ENCODE measurements at places on chromosomes 4 and X.

GRCh38 chr4:55947254-55947882 lies 1.4 kb upstream of the CEP135 start:
- DNase-seq = peak; percentile 93

DNA sequence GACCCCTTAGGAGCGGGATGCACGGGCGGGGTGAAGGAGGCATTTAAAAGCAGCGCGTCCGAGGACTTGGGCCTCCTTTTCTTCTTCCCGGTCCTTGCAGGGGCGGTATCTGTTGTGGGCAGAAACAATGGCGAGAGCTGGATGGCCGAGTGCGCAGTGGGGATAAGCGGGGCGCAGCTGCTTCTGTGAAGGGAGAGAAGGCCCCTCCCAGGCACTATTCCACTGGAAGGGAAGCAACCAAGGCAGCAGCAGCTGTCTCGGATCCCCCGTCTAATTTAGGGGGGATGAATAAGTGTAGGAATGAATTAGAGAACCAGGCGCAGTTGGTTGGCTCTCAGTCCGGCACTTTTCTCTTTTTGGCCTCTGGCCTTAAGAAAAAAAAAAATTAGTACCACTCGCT lies 995 bp downstream of the SMARCA5 start:
- DNase-seq = peak; percentile 65

DNA sequence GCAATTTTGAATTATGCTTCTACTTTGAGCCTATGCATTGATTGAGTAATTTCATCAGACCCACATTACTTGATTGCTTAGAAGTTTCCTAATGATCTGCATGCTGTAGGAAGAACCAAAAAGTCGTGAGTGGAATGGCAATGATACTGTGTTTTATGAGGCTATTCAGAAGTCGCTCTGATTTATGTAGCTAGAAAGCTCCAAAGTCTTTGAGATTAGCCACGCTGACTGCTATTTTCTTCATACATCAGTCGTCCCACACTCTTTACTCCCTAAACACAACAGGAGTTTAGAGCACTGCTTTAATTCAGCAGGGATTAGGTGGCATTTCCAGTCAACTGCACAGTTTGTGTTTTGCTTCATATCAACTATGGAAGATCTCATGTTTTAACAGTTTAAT lies 4.1 kb downstream of the GRID2 start:
- no peak for DNase-seq

- no peak for DNase-seq
Observed at GRCh38 chrX:11364835-11365234, 71.6 kb downstream of the AMELX start.

DNA sequence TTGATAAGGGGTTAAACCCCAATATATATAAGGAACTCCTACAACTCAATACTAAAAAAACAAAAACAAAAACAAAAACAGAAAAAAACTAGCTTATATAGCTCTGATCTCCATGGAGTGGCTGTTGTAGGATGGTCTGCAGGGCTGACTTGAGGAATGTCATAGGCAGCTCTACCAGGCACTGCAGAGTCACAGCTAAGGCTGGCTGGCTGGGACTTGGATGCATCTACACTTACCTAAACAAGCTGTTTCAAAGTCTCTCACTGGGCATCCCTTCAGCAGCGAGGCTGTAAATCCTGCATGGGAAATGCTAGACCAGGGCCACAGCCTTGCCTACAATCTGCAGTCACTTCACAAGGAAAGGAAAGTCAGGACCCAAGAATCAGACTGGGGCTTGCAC lies 61.3 kb downstream of the HOPX start:
- DNase-seq = no peak

DNA sequence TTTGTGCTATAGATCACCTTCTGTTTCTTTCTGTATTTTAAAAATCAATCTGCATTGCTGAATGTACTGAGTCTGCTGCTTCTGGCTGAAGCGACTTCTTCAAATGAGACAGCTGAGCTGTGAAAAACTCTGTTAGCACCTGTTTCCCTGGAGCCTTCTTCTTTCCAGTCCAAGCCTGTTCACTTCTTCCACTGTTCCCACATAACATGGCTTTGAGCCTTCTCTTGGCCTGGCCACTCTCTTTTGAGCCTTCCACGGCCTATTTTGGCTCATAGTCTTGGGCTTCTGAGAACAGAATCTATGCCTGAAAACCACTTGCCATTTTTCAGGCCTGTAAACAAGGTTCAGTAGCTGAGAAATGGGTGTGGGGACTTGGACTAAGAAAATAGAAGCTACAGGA lies 132.9 kb upstream of the IGFBP7 start:
- no peak for DNase-seq

DNA sequence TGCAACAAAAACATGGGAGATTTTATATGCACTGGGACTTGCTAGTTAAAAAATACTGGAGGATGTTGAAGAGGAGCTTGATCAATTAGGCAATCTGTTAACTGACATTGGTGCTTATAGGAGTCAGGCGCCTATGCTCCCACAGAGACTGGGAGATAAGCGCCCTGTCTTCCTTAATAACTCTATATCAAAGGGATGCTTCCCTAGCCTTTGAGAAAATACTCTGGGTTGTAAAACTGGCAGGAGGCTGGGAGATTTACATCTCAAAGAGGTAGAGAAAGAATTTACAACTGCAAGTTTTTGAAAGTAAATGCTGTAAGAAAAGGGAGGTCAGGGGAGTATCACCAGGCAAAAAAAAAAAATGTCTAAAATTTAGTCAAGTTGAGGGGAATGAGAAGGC lies 325.4 kb downstream of the PCDH10 start:
- no peak for DNase-seq

- DNase-seq = no peak
Observed at GRCh38 chr4:174119830-174120229, 163.6 kb downstream of the FBXO8 start.

DNA sequence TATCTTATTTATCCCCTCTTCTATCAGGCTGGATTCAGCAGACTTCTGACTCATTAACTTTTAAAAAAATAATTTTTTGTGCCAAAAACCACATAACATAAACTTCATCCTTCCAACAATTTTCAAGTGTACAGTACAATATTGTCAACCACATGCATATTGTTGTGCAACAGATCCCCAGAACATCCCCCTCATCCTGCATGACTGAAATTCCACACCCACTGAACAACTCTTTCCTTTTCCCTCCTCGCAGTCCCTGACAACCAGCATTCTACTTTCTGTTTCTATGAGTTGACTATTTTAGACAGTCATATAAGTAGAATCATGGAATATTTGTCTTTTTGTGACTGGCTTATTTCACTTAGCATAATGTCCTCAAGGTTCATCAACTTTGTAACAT lies 2.2 kb upstream of the MID2 start:
- DNase-seq = no peak

DNA sequence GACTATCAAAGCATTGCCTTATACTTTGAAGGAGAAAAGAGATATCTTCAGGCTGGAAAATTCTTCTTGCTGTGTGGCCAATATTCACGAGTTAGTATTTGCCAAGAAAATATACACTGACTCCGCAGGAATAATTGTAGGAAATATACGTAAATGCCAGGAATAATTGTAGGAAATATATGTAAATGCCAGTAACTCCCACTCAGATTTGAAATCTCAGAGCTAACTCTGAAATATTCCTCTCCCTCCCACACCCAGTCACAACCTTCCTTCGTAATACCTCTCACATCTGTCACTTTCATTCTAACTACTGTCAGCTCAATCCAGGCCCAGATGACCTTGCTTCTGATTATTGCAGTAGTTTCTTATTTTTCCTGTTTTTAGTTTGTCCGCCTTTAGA lies 73.5 kb downstream of the WDR19 start:
- DNase-seq = no peak

- DNase-seq = no peak
Observed at GRCh38 chr4:81221303-81222081, 6.5 kb upstream of the PRKG2 start.

DNA sequence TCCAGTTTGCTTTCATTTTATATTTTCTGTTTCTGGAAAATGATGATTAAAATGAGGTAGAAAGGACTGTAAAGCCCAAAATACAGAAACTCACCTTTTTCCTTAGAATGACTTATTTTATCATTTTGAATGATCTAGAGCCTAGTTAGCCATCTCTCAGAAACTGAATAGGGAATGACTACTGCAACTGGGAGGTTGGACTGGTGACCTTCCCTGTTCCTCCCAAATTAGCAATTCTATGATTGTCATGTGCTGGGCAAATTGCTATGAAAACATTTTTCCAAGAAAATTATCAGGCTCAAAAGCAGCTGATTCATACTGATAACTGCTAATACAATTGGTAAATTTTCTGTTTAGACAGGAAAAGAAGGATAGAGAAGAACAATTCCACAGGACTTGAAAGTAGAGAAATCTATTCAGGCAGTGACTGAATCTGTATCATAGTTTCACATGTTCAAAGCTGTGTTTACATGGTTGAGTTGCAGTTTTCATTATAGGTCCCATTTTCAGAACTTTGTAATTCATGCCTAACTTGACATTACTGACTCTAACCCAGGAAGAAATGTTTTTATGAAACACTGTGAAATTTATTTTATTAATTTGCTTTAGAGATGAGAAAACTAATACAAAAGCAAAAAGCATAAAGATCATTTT lies 43.4 kb upstream of the SEC24B start:
- DNase-seq = no peak

DNA sequence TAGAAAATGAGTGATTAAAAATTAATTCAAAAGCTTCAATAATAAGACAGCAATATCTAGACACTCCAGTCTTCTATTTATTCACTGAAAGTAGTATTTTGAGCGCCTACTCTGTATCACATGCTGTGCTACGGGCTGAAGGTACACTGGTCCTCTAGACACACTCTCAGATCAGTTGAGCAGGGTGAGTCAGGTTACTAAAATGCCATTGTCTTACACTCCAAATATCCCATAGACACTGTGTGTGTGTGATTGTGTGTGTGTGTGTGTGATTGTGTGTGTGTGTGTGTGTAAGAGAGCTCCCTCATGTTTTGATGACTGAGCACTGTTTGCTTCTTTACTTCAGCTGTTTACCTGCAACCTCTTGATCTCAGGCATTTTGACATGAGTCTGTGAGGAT lies 342.8 kb upstream of the BOD1L1 start:
- no peak for DNase-seq

GRCh38 chrX:38768079-38768478 lies 33.2 kb upstream of the MID1IP1 start:
- DNase-seq = peak; percentile 37

- no peak for DNase-seq
Observed at GRCh38 chr4:155268821-155269220, 60.4 kb downstream of the NPY2R start.

- DNase-seq = no peak
Observed at GRCh38 chr4:73763877-73764276, 23.5 kb downstream of the CXCL8 start.

DNA sequence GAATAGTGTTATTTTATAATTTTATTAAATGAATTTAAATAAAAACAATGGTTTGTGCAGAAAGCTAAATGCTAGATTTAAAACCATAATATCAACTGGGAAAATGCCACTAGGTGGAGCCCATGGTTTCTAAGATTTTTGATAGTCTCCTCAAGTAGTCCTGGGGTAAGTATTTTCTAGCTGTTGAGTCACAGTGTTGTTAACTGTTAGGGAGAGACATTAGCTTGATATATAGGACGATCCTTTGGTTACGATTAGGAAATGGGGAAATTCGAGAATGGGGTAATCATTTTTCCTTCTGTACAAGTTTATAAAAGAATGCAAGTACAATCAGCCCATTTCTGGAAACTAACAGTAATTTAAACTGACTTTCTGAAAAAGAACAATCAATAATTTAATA lies 378.4 kb downstream of the ANKRD50 start:
- DNase-seq = no peak

DNA sequence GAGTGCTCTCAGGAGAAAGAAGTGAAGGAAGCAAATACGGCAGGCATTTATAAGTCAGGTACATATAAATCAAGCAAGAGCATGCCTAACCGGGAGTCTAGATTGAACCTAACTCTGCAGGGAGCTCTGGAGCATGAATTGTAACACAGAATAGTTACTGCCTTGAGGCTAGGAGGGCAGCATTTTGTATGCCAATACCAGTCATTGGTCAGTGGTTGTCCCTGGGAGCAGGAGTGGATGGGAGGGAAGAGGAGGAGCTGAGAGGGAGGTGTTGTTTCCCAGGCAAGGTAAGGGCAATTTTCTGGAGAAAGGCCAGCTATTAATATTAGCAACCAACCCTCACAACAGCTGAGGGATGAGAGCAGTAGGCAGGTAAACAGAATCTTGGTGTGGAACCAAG lies 224.7 kb upstream of the DCAF8L1 start:
- peak; percentile 10 for DNase-seq

- no peak for DNase-seq
Observed at GRCh38 chr4:78767350-78767749, 8.8 kb upstream of the BMP2K start.

DNA sequence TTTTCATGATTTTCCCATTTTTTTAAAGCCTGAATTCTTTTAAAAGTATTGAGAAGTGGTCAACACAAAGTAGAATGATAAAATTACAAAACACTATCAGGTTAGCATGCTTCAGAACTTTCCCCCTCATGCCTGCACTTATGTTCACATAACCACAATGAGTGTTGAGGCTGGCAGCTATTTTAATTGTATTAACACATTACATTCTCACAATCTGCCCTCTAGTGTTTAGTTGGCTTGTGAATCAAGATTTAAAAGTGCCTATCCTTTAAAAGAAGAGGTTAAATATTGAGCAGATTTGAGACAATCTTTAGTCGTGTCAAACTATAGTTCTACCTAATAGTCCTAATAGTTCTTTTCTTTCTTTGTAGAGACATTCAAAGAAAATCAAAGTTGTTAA lies 93.6 kb upstream of the NAP1L5 start:
- peak; percentile 36 for DNase-seq

DNA sequence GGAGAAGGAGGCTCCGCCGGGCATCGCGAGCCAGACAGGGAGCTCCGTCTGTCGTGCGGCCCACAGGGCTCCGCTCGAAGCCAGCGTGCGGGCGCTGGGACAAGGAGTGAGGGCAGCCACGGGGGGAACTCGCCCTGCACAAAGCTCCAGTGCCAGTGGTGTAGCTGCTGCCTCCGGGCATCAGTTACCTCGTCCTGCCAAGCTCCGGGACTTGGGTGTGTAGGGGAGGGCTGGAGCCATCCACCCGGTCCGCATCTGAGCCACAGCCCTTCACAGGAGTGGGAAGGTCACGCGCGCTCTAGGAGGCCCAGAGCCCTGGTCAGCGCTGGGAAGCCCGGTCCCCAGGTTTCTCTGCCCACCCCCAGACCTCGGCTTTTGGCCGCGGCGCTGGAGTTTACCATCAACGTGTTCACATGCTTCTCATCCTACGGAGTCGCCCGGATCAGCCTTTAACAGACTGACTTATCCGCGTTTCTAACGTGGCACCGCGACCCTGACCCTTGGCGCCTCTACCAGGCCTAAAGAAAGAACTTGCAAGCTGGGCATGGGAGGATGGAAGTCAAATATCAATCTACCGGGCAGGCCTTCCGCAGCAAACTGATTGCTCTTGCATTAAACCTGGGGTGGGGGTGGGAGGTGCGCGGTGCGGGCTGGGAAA lies 8.4 kb upstream of the PRDM8 start:
- DNase-seq = no peak

- DNase-seq = no peak
Observed at GRCh38 chrX:17206584-17206983, 168.4 kb upstream of the NHS start.

- DNase-seq = no peak
Observed at GRCh38 chr4:8732681-8733243, 138.9 kb downstream of the HMX1 start.

GRCh38 chr4:89113415-89113814 lies 2.1 kb downstream of the TIGD2 start:
- no peak for DNase-seq
